ENCODE measurements at places on chromosomes 12 and 14.

GRCh38 chr14:99955826-99956455 is 109.3 kb upstream of the EVL start:
- DNase-seq: no peak

DNA sequence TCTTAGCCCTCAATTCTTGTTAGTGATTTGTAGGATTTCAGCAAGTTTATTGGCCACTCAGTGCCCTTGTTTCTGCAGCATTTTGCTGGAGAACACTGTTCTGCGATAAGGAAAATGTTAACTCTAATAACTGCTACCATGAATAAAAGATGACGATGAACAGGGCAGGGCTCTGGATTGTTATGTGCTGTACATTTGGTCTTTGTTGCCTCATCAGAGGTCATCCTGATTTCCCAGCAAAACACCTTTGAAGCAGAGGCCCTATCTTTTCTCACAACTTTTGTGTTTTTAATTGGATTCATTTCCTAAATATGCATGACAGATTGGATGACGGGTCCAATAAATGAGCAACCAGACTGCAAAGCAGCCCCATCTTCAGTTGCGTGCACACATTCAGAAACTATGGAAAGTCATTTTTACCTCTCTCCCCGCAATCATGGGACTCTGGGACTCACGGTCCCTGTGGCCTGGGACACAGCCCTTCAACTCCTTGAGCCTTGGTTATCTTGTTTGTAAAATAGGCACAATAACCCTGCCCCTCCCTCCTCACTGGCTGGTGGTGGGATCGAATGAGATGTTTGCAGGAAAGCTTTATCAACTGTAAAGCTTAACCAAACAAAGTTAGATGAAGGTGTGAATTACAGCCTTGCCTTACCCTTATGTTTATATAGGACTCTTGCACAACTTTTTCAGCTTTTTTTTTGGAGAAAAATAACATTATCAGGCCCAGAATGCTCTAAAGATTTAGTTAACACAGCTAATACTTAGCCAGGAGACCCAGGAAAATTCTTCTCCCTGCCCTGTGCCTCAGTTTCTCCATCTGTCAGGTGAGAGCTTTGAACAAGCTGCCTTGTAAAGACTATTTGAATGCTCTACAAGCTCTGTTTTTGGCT is 45.4 kb downstream of the RPH3A start:
- DNase-seq: no peak

GRCh38 chr12:48924617-48925303 is 532 bp downstream of the FKBP11 start:
- no peak for DNase-seq

GRCh38 chr12:42144158-42144407 is 591 bp downstream of the GXYLT1 start:
- no peak for DNase-seq

DNA sequence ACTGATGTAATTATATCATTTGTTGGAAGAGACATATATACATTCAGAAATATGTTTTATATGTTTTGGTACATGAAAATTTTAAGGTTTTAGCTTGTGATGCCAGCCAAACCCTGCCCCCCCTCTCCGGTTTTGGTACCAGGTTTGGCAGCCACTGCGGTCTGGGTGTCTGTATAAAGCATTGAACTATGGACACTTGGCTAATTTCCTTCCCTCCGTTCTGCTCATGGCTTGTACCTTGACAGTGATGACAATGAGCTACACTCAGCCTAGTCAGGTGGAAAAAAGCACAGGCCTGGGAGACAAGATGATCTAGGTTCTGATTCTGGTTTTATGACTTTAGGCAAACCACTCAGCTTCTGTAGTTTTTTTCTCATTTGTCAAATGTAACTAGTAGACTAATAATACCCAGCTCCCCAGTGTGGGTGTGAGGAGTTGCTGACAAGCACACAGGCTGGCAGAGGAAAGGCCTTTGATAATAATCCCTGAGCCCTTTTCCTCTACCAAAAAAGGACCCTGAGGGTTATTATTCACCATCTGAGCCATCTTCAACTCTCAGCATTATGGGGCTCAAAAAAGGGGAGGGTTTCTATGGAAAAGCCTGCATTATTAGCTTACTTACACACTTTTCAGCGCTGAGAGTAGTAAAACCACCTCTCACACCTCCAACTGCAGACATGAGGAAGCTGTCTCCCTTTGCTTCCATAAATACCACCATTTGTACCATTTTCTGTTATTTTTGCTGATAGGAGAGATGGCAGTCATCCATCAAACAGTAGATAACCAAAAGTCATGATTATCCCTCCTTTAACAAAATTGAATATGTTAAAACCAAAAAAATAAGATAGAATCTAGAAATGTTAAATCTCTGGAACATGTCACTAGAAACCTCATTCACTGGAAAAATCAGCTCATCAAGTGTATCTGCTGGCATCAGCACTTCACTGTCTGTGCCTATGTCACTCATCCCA is 76.3 kb upstream of the PSMC1 start:
- no peak for DNase-seq

DNA sequence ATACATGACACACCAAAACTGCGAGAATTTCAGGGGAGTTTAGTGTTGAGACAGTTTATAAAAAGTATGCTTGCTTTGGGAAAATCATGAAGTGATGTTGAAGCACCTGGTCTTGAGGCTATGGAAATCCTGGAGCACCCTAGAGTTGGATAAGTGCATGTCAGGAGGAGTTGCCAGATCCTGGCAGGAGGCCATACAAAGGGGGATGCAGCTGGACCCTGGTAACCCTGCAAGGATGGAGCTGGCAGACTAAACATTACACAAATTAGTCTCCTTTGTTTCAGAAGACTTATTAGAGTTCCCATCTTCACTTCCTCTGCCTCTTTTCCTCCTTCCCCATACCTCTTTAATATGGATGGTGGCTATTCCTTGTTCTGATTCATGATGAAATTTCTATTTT is 907.0 kb downstream of the BCL11B start:
- DNase-seq: no peak

- no peak for DNase-seq
Observed at GRCh38 chr14:89325959-89326358, 91.1 kb downstream of the FOXN3 start.

DNA sequence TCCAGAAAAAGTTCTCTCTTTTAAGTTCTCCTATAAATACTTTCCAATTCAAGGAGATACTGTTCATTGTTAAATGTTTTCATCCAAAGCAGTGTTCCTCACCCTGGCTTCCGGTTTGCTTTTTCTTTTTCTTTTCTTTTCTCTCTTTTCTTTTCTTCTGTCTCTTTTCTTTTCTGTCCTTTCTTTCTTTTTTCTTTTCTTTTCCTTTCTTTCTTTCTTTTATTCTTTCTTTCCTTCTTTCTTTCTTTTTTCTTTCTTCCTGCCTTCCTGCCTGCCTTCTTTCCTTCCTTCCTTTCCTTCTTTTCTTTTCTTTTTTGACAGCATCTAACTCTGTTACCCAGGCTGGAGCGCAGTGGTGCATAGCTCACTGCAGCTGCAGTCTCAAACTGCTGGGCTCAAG is 75.8 kb downstream of the PPM1A start:
- no peak for DNase-seq

GRCh38 chr12:114625294-114625851 is 58.6 kb downstream of the TBX3 start:
- DNase-seq: peak; percentile 67

DNA sequence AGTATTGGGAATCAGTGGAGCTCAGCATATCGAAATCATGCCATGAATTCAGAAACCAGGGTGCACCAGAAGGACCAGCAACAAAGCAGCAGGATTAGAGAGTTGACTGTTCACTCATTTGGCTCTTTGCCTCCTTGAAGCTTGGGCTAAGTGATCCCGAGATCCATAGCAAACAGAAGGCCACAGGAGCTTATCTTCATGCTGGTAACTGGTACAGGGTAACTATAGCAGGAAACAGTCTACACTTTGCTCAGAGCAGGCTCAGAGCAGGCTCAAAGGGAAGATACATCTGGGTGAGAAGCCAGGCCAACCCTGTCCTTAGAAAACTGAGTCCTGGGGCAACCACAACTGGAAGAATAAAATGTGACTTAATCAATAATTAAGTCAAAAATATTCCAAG is 111.1 kb downstream of the GRIN2B start:
- DNase-seq: no peak

GRCh38 chr12:97530245-97530644 is 67.6 kb downstream of the RMST start:
- no peak for DNase-seq

DNA sequence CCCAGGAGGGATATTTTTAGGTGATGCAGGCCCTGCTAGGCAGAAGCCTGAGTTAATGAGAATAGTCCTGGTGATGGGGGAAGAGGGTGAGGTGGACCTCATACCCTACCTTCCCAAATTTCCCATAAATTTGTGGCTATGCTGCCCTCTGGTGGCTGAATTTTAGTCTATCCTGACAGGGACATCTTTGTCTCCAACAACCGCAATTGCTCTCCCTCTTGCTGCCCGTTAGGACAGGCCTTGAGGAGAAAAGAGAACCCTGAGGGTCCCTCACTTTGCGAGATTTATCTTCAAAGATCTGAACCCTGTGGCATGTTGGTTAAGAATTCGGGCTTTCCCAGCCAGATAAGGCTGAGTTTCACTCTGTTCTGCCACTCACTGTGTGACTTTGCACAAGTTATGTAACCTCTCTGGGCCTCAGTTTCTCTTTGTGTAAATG is 9.8 kb upstream of the ZNF385A start:
- peak; percentile 82 for DNase-seq

DNA sequence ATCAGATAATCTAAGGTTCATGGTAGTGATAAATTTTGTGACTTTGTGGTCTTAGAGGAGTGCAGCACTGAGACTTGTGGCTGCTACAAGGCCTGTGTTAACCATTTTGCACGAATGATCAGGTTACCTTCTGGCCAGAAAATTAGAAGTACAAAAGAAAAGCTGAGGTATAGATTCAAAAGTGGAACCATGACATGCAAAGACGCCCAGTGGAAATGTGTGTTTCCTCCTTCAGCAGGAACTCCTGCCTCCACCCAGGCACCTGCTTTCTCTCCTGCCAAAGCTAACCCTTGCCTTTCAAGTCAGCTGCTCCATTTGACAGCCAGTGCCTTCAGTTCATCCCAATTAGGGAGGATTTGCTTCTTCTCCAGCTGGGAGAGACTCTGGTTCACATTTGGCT is 10.1 kb downstream of the PDE6H start:
- no peak for DNase-seq

DNA sequence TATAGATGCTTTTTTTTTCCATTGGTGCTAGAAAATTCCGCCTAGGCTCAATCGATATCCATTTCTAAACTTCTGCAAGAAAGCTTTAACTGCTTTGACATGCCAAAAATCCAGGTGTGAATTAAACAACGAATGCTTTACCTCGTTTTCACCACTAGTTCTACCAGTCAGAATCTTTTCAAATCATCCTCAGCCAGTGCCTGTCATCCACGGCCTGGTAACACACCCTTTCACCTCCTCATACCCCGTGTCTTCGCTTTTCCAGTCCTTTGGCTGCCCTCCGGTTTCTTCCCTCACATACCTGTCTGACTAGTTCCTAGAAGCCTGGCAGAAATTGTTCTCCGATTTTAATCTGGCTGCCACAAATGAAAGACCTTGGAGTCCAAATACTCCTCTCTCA is 1.4 kb upstream of the PHC1 start:
- no peak for DNase-seq

GRCh38 chr12:95694136-95694535 is 96.4 kb downstream of the NTN4 start:
- DNase-seq: no peak

- DNase-seq: no peak
Observed at GRCh38 chr14:102986810-102987579, 64.5 kb downstream of the AMN start.

- DNase-seq: peak; percentile 25
Observed at GRCh38 chr12:80937391-80938238, at the start of gene LIN7A. Gene LIN7A, minus strand, starts transcription at chr12:80937934. Its CDS starts 212 bp downstream, at chr12:80937722.

DNA sequence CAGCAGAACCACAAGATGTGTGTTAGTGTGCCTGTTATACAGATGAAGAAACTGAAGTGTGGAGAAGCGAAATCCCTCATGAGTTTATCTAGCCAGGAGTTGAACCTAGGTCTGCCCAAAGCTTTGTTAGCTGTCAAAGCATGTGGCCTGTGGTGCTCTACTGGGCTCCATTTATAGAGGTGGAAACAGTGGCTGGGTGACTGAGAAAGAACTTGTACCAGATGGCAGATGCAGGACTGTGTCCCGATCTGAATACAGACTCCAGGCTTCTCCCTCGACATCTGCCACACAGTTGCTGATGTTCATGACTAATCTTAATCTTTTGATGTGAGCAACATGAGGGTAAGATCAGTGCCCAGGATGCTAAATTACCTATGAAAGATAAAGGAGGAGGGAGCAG is 89.1 kb downstream of the C12orf75 start:
- DNase-seq: no peak

GRCh38 chr12:38761111-38761510 is 144.3 kb downstream of the CPNE8 start:
- no peak for DNase-seq

DNA sequence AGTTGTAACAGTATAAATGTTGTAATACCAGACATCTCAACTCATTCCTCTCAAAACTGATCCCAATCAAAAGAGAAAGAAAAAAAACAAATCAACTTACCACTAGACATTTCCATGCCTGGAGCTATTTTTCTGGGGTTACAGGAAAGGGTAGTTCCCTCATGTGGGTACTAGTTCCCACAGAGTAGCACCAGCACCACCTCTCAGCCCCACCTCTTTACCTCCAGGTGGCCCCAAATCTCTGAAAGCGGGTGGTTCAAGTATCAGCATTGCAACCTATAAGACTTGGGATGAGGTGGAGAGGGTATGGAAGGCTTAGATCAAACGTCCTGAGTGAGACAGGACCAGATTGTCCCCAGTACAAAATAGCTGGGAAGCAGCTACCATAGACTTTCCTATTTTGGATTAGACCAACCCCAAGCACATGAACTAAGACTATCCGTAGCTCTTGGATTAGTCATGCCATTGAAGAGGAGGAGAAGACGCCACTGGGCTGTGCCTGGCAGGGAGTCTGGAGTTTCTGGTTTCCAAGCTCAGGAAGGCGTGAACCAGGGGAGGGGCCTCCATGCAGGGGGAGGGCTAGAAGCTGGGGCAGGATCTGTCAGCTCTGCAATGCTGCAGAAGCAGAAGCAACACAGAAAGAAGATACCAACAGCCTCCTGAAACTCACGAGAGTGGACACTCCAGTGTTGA is at the start of gene SLC39A2:
TSS of gene SLC39A2 (plus strand) at position 620 of the 693 bp plus-strand sequence. CDS start 154 bp downstream, outside the sequence.
- DNase-seq: peak; percentile 47

- DNase-seq: peak; percentile 73
Observed at GRCh38 chr14:34368971-34369647, 92.9 kb downstream of the SPTSSA start.

DNA sequence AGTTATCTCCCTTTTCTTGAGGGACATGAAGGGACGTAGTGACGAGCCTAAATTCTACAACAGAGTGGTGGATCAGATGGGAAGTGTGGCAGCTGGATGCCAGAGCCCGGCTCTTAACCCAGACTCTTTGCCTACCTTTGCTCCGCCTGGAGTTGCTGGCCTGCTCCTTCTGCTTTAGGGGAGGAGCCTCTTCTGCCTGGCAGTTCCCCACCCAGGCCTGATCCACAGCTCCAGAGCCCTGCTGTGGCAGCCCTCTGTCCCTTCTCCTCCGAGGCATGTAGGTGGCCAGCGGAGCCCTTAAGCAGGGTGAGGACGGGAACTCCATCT is 2.3 kb upstream of the PRPH start:
- no peak for DNase-seq

- DNase-seq: no peak
Observed at GRCh38 chr12:70049596-70050360, 193.5 kb upstream of the CNOT2 start.
